ENCODE measurements at places on chromosomes 3 and 15. TPM values are rescaled to one million over a fixed set of nuclear protein-coding genes. Genes with fewer than 3 reads are reported as not detected.

DNA sequence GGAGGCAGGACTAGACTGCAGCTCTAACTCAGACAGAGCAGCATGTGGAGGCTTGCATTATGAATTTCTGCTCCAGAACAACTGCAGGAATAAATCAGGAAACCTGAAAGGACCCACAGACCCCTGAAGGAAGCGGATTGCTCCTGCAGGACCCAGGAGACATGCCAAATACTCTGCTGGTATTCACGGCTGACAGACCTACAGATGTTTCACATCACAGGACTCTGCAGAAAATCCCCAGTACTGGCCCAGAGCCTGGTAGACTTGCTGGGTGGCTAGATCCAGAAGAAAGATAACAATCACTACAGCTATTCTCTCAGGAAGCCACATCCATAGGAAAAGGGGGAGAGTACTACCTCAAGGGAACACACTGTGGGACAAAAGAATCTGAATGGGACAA is 942.1 kb downstream of the AGBL1 start:
- no peak for DNase-seq

GRCh38 chr15:72724028-72724427 is 38.0 kb downstream of the BBS4 start:
- DNase-seq, result no peak

GRCh38 chr3:66449411-66449974 is 51.3 kb downstream of the LRIG1 start:
- no peak for DNase-seq

- no peak for DNase-seq
Measured at GRCh38 chr15:94682171-94682570, 450.8 kb downstream of the MCTP2 start.

ISY1 gene
- total RNA-seq, result 8.5 TPM

DNA sequence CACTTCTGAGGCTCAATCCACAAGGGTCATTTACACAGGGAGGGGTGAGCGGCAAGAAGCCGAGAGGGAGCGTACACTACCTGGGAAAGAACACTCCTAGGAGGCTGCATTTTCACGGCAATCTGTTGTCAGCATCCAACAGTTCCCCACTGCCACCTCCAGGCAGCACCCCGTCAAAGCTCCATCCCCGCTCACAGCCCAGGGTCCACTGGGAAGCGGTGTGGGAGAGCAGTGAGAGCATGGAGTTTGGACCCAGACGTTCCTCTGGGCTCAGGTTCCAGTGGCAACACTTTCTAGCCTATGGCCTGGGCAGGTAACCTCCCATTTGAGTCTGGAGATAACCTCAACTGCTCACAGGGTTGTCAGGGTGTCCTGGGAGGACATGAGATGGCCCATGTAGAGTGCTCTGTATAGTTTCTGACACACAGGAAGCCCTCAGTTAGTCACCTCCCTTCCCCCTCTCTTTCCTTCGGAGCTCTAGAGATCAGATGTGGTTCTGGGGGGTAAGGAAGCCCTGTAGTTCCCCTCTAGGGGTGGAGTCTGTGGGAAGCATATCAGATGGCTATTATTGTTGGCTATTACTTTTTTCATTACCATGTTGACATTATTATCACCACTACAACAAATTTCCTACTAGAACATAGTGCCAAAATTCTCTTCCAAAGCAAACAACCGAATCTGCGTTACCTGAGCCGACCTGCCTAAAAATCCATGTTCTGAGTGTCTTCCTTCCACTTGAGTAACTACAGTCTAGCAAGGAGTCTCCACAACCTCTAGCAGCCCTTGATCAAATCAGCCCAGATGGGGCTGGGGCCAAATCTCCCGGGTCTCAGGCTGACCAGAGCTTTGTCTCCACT is 29.1 kb downstream of the RUVBL1 start:
- DNase-seq, result peak; percentile 87

DNA sequence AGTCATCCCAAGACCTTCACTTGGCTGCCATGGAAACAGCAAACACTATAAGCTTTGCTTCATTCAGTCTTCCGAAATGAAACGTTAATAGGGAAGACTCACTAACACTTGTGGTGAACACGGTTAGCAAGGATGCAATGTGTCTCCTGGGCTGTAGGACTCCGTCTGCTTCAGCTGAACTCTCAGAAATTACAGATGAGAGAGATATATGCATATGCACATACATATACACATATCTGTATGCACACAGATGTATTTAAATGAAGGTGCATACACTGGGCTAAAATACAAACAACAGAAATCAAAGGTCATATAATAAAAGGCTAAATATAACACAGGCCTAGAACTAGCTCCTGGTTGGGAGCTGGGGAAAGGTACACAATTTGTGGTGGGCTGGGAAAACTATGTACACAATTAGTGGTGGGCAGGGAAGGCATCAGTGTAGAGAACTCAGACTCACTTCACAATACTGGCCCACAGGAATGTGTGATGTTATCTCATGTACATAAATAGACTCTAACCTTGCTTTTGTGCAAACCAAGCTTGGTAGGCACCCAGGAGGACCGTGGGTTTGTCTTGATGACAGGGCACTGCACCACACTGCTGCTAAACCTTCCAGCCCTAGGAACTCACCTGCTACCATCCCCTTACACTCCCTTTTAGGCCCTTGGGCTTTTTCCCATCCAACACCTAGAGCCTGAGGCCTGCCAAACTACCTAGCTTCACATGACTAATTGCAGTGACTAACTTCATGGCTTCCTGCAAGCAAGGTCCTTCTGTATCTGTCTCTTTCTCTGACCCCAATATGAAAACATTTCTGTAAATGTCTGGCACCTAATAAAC is 873.1 kb downstream of the NSUN3 start:
- no peak for DNase-seq

DNA sequence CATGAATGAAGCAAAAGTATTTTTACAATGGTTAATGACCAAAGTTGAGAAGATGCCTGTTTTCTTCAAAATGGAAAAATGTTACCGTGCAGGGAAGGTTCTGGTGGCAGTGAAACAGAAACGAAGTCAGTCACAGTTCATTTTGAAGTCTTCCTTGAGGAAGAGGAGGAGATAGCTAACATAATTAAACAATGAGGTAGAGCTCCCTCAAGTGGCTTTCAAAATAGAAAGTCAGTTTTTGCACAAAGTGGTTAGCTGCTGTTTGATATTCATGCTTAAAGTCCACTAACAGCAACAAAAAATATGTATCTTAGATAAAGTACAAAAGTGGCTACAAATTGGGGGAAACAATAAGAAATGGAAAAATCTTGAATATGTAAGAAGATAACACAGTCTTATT is 87.3 kb downstream of the TFG start:
- DNase-seq, result no peak

DNA sequence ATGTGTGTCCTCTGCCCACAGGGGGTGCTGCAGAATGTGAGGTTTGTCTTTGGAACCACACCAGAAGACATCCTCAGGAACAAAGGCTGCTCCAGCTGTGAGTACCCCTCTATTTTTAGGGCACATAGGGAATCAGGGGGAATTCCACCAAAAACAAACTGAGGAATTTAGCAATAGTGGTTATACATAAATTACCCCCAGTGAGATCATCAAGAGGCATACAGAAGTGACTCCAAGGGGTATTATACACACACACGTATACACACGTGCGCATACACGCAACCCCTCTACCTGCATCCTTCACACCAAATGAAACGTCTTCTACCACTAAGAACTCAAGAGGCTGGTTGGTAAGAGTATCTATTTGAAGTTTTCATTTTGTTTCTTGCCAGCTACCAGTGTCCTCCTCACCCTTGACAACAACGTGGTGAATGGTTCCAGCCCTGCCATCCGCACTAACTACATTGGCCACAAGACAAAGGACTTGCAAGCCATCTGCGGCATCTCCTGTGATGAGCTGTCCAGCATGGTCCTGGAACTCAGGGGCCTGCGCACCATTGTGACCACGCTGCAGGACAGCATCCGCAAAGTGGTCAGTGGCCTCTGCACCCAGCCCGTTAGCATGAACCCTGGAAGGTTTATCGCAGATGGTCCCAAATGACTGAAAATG is 2.9 kb downstream of the THBS1 start:
- DNase-seq, result no peak

PIERCE2 gene
- 0.31 TPM for total RNA-seq

- no peak for DNase-seq
Measured at GRCh38 chr15:57697588-57697987, 8.9 kb upstream of the POLR2M start.

SEMA3B gene
- total RNA-seq, result 2.6 TPM

KY gene
- total RNA-seq, result not detected

AMIGO3 gene
- total RNA-seq, result 2.4 TPM

ROPN1B gene
- not detected for total RNA-seq

MAGI1 gene
- 22.6 TPM for total RNA-seq

Measured in right lobe of liver (tissue), 6 donors.